ENCODE measurements at places on chromosomes 6 and 20. TPM values are rescaled to one million over a fixed set of nuclear protein-coding genes. Genes with fewer than 3 reads are reported as not detected.
A peak's percentile ranks its signal among the peaks of the same experiment; 100 is the strongest.

DNA sequence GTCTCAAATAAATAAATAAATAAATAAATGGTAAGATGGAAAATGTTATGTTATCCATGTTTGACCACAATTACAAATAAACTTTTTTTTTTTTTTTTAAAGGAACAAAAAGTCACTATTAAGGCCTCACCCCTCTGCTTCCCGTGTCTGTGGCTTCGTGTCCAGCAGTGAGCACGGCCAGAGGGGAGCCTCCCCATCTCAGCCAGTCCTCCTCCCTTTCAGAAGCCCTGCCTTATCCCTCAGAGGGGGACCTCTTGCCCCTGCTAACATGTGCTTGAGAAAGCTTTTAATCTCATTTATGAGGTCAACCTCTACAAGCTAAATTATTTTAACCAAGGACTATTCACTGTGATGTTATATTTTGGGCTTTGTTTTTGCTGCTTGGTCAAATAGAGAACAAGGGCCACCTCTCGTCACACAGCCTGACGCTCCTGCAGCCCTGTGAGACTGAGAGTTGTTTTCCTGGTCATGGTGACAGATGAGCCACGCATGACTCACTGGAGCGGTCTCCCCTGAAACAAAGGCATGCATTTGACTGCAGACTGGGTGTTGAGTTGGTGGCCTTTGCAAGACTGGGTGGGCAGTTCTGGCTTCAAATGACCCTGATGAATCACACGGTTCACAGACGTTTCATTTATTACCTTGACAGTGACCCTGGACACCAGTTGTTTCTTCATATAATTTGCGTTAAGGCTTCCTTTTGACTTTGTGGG lies 131.8 kb downstream of the TIAM2 start:
- peak; percentile 69 for DNase-seq

DNA sequence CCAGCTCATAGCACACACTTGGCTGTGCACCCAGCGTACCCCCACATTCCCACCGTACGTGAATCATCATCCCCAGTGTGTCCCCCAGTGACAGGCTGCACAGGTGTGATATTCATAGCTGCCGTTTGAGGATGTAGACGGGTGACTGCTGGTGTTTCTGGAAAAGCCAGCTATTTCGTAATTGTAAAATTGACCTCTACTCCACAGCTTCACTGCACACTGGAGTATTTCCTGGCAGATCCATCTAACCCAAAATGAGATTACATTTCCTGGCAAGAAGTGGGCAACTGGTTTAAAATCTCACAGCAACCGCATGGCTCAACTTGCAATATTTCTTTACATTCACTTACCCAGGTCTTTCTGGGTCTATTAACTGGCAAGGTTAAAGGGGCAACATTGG lies 30.3 kb downstream of the CD83 start:
- peak; percentile 1 for DNase-seq

GRCh38 chr20:25592135-25592852 lies 7.0 kb upstream of the NINL start:
- DNase-seq = no peak

DNA sequence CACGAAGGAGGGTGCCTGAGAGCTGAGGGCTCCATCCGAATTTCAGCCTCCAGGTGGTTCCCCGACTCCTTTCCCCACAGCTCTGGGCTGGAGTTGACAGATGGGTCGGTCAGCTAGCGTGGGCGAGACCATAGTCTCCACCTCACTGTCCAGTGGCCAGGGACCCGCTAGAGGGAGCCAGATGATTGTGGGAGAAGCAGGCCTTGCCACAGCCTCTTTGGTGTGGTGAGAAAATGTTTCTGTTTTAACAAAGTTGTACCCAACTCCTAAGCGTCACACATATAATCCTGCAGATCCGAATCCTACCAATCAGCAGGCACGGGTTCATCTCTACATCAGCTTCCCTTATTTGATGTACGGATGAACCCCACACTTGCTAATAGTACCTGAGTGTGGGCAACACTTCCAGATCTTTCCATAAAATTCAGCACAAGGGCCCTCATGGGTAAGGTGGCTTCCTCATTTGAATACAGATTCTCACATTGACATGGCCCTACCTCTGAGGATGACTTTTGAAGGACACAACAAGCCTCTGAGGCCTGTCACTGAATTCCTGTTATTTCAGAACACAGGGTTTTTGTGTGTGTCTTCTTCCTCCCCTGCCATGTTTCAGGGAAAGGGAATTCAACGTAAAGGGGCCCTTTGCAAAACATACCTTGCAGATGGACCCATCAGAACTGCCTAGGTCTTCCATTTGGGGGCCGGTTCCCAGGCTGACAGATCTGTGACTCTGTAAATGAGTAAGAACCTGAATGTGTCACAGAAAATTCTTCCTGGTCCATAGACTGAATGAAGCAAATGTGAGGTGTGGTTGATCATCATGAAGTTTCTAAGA lies 103.2 kb upstream of the DUSP22 start:
- peak; percentile 82 for DNase-seq

DNA sequence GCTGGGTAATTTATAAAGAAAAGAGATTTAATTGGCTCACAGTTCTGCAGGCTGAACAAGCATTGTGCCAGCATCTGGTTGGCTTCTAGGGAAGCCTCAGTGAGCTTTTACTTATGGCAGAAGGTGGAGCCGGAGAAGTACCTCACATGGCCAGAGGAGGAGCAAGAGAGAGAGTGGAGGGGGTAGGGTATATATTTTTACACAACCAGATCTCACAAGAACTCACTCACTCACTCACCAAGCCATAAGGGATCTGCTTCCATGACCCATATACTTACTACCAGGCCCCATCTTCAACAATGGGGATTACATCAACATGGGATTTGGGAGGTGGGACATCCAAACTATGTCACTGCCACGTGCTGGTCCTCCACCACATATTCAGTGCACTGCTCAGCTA lies 152.6 kb upstream of the PRND start:
- DNase-seq = no peak

DNA sequence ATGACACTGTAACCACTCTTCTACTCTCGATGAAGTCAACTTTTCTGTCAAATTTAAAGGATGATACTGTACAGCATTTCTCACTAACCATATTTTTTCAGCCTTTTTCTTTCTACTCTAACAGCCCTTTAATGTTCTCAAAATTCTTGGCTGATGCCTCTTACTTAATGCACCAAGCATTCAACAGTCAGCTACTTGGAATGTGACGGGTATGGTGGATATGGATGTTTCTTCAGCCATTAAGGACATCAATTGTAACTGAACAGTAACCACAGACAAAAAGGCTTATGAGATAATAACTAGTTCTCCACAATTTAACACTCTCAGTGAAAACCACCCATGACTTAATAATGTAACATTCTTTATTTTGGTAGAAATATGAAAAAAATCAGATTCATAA lies 467.2 kb upstream of the ZNF337 start:
- DNase-seq = peak; percentile 29

GRCh38 chr6:109768485-109768884 lies 77.4 kb downstream of the FIG4 start:
- DNase-seq = peak; percentile 80

DNA sequence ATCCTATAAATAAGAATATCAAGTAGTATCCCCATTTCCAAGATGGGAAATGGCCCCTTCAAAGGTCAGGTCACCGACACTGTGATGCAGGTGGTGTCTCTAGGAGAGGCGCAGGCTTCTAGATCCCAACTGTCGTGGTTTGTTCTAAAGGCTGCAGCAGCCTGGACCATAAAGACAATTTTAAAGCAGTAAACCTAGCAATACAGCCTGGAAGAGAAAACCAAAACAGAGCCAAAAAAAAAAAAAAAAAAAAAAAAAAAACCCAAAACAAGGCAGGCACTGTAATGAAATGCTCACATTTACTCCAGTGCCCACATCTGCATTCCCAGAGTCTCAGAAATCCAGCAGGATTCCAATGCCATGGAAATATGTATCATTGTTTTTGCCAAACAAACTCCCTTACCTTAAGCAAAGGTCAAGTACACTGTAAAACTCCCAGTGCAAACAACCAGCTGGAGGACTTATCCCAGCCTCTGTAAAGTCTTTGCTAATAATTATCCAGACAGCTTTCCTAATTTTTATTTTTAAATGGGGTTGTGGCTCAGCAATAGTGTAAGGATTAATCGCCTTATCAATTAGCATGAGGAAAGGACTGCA lies 98.2 kb downstream of the PSMG4 start:
- no peak for DNase-seq

DNA sequence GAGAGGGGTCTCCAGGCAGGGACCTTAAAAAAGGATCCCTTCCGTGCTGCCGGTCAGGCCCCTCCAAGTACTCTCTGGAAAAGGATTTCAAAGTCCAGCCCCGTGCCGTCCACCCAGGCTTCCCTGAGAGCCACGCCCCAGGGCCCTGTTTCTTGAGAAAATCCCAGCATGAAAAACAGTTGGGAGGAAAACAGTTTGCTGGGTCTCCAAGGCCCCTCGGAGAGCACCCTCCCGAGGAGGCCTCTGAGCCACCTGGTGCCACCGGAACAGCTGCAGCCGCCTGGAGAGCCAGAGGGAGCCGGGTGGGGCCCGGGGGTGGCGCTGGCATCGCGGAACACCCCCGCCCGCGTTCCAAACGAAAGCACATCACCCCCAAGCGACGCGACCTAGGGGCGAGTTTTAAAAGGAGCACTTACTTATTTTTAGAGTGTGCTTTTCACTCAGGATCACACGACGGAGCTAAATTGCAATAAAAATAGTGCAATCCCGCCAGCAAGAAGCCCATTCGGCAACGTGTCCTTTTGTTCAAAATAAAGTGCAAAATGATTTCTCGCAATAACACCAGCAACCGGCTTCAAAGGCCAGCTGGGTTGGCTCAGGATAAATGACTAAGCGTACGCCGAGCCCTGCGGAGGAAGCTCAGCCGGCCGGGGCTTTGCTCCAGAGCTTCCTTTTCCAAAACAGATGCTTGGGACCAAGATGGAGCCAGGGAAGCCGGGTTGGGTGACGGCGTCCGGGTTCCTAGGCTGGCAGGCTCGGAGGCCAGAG lies 64.2 kb downstream of the YTHDF1 start:
- DNase-seq = no peak

- no peak for DNase-seq
These were observed 22.4 kb downstream of the SYCP2 start for GRCh38 chr20:59911041-59911440.

DNA sequence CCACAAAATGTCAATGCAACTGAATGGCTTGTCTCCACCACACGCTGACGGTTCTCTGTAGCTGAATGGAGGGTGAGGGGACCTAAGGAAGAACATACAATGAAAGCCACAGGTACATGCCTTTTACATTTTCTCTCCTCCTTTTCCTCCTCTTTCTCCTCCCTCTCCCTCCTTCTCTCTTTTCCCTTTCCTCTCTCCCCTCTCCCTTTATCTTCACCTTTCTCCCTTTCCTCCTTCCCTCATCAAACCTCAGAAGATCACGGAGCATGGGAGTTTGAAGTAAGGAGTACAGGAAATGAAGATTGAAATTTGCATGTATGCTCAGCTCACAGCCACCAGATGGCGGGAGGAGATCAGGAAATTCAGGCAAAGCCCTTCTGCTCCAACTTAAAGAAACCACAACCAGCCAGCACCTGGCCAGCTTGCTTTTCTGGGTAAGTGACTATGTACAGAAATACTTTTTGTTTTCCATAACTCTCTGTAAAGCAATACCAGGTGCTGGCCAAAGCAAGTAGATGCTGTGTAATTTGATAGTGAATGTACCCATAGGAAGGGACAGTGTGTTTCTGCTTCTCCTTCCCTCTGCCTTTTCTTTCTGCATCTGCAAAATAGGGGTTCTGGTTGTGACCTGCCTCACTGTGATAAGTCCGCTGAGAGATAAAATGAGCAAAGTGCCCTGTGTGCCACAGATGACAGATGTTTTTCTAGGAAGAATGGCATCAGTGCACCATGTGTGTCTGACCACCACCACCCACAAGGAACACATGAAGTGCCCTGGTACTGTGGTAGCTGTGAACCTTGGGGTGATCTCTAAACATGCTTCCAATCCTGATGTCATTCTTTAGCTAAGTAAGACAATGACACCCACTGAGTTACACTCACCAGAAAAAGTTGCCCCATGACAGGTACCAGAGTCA lies 18.6 kb upstream of the FOXO3 start:
- peak; percentile 78 for DNase-seq

GRCh38 chr6:154428897-154429296 lies 72.3 kb upstream of the IPCEF1 start:
- DNase-seq = peak; percentile 18

GRCh38 chr6:158488065-158488464 lies 71.8 kb upstream of the TMEM181 start:
- DNase-seq = peak; percentile 98

- peak; percentile 63 for DNase-seq
These were observed 11.3 kb downstream of the GINS1 start for GRCh38 chr20:25418776-25419175.

PRDM13 gene
- not detected for total RNA-seq

GFOD1 gene
- 16.3 TPM for total RNA-seq

ANGPT4 gene
- total RNA-seq = not detected

CDH26 gene
- total RNA-seq = 8.4 TPM

RIMS1 gene
- total RNA-seq = under 0.01 TPM
